ENCODE measurements at places on chromosomes 4 and X.

GRCh38 chr4:15004739-15005301, 2.5 kb downstream of the CPEB2 start:
- no peak for DNase-seq

DNA sequence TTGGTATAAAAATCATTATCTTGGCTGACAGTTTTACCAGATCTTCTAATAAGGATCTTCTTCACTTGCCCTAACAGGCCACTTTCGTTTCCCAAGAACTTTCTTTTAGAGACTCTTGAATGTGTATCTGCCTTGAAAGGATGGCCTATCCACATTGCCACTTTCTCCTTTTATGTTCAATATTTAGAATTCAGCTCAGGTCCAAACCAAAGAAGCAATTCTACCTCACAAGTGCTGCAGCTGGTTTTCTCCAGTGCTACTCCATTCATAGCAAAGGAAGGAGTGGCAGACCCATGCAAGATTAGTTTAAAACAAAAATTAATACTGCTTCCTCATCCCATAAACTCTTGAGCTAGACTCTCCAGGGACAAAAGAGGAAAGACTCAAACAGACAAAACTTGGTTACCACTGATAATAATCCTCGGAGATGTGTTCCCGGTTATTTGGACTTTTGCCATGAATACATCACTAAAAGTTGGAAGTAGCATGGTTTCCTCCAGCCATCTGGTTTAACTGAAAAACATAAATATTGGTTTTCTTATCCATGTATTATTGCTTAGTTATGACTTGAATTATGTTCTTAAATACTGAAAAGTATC, 401.8 kb downstream of the PABPC4L start:
- DNase-seq: no peak

GRCh38 chrX:106510713-106511403, 100.9 kb upstream of the RADX start:
- DNase-seq: no peak

GRCh38 chrX:6291444-6291843, 62.8 kb upstream of the NLGN4X start:
- DNase-seq: no peak

DNA sequence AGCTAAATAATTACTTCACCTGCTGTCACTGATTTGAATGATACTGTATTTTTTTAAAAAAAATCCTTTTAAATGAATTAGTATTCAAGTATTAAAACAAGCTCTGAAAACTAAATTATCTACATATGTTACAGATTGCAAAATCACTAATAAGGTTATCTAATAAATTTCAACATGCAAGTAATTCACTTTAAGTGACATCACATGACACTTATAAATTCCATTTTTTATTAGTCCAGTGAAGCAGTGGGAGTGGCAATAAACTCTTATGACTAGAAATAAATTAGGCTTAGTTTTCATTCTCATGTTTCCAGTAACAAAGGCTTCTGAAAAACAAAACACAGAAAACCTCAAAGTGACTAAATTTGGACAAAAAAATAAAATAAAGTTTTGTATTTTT, 36.3 kb downstream of the SMIM31 start:
- no peak for DNase-seq

DNA sequence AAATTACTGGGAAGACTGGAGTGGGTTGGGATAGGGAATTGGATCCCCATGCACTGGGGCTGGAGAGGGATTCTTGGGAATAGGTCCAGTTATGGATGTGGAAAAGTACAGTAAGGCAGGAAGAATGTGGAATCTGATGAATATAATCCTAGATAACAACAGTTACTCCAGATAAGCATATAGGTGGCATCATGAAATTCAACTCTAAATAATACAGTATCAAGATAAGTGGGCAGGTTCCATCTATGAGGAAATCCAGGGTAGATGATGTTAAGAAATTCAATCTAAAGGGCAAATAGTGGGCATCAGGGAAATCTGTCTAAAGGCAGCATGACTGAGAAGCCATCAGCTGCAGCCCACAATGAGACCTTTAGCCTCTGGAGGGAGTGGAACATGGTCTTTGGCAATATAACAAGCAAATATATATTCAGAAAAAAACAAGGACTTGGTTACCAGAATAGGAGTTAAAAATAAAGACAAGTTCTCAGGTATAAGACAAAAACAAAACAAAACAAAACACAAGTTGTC, 1.2 kb downstream of the DTHD1 start:
- no peak for DNase-seq

- no peak for DNase-seq
These were observed 18.2 kb upstream of the TNIP3 start for GRCh38 chr4:121182296-121182695.
